Activated gamma-delta T cell (primary cell): ENCODE measurements at places on chromosomes 6 and 20.

GRCh38 chr6:128413291-128413690 is 107.1 kb downstream of the PTPRK start:
- DNase-seq = no peak

GRCh38 chr6:137334884-137335283 is 115.7 kb upstream of the IFNGR1 start:
- DNase-seq = no peak

DNA sequence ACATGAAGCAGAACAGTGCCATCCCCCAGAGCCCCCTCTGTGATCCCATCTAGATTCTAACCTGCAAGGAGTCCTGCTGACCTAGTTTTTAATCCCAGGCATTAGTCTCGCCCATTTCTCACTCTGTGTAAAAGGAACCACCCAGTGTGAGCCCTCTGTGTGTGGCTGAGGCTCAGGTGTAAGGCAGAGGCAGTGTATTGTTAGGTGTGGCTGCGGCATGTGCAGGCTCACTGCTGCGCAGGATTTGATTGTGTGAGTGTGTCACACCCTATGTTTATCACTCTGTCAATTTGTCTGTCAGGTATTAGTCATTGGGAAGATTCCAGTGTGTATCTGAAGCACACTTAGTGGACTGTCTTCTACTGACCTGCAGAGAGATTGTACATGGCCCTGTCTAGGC is 13.7 kb upstream of the CST8 start:
- no peak for DNase-seq

DNA sequence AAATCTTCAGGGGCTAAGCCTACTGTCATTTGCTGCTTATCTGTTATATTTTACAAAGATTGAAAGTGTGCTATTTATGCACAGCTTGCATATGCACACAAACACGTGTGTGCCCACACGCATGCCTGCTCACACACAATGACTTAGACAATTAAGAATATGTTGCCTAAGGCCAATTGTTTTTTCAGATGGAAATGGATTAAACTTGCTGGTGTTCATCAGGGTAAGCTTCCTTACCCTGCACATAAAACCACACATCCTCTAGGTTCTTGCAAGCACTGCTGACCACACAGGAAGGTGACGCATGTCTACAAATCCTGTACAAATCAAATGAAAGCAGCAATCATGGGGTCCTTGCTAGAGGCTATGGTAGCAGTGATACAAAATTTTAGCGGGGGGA is 58.4 kb downstream of the GJA10 start:
- no peak for DNase-seq

GRCh38 chr20:55070001-55070400 is 594.6 kb downstream of the DOK5 start:
- no peak for DNase-seq

DNA sequence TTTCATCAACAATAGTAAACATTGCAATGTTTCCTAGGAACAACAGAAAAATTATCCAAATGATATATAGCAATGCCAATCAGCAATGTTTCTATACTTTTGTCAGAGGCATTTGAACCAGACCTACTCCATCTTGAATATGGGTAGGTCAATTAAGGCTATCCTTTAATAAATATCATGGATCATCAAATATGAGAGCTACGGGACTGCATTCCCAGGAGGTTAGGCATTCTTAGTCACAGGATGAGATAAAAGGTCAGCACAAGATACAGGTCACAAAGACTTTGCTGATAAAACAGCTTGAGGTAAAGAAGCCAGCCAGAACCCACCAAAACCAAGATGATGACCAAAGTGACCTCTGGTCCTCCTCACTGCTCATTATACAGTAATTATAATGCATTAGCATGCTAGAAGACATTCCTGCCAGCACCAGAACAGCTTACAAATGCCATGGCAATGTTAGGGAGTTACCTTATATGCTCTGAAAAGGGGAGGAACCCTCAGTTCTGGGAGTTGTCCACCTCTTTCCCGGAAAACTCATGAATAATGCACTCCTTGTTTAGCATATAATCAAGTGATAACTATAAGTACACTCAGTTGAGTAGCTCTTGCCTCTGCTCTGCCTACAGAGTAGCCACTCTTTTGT is 8.6 kb upstream of the SERPINB6 start:
- DNase-seq = no peak

GRCh38 chr6:145254649-145255401 is 480.5 kb downstream of the EPM2A start:
- DNase-seq = no peak

GRCh38 chr6:31087494-31088089 is 24.8 kb downstream of the C6orf15 start:
- DNase-seq = no peak

GRCh38 chr6:74074645-74075044 is 378.6 kb downstream of the CD109 start:
- DNase-seq = no peak

DNA sequence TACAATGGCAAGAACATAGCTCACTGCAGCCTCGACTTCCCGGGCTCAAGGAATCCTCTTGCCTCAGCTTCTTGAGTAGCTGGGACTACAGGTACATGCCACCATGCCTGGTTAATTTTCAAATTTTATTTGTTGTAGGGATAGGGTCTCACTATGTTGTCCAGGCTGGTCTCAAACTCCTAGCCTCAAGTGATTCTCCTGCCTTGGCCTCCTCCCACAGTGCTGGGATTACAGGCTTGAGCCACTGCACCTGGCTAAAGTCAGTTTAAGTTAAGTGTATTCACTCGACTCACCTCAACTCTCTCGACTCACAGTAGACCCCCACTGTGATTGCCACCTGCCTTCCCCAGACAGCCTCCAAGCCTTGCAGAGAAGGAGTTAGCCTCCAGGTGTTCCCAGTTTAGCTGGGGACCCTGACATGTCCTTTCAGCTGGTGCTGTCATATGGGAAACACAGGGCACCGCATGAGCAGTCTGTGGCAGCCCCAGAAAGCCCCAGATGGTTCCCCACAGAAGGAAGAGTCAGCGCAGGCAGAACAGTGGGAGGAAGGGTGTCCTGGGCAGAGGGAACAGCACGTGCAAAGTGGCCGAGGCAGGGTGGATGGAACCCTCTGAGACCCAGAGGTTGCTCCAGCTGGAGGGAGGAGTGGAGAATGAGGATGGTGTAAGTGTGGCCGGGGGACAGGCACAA is 40.4 kb downstream of the CEBPB start:
- DNase-seq = no peak

DNA sequence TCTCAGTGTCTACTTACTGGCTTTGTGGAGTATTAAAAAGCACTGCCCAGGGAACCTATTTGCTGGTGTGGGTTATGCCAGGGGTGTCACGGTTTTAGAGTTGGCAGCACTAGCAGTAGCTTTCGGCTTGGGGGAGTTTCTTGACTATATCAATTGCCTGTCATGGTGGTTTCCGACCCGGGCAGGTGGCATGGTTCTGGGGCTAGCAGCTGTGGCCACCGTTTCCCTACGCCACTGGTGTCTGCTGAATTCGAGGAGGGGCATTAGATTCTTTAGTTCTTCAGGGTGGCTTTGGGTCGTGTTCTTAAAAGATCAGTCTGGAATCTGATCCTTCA is 55.6 kb upstream of the FOXC1 start:
- DNase-seq = no peak

- DNase-seq = no peak
Measured at GRCh38 chr6:166412911-166413384, 30.2 kb upstream of the MPC1 start.

GRCh38 chr6:69974193-69974592 is 107.8 kb downstream of the COL19A1 start:
- DNase-seq = no peak

GRCh38 chr20:47262008-47262364 is 94.5 kb downstream of the ZMYND8 start:
- no peak for DNase-seq

GRCh38 chr6:11869672-11870340 is 91.2 kb upstream of the ADTRP start:
- no peak for DNase-seq

DNA sequence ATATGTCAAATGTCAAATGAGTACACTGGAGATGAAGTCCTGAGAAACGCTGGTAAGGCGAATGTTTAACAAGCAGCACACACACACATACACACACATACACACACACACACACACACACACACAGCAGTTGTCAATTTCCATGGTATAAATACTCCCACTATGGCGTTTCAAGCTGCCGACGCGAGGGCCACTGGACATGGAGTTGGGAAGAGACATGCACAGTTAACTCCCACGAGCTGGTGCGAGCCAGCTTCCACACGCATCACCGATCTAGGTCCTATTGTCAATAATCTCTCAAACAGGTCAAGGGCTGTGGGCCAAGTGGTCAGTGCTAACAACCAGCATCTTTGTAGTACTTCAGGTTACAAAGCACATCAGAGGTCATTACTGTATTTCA is 58.9 kb downstream of the TRERF1 start:
- DNase-seq = no peak

GRCh38 chr6:157741948-157742556 is 81.0 kb upstream of the SNX9 start:
- DNase-seq = no peak

DNA sequence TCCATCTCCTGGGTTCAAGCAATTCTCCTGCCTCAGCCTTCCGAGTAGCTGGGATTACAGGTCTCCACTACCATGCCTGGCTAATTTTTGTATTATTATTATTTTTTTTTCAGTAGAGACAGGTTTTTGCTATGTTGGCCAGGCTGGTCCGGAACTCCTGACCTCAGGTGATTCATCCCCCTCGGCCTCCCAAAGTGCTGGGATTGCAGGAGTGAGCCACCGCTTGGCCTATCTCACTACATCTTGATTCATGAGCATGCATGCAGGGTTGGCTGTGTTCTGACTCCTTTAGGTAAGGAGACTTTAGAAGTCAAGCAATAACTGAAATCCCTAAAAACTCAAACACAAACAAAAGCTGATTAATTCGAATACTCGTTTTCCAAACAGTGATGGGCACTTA is 80.9 kb downstream of the GJA1 start:
- no peak for DNase-seq

- no peak for DNase-seq
Measured at GRCh38 chr6:76631622-76632021, 559.2 kb upstream of the IMPG1 start.

GRCh38 chr20:62266340-62266739 is 28.0 kb downstream of the OSBPL2 start:
- DNase-seq = no peak

DNA sequence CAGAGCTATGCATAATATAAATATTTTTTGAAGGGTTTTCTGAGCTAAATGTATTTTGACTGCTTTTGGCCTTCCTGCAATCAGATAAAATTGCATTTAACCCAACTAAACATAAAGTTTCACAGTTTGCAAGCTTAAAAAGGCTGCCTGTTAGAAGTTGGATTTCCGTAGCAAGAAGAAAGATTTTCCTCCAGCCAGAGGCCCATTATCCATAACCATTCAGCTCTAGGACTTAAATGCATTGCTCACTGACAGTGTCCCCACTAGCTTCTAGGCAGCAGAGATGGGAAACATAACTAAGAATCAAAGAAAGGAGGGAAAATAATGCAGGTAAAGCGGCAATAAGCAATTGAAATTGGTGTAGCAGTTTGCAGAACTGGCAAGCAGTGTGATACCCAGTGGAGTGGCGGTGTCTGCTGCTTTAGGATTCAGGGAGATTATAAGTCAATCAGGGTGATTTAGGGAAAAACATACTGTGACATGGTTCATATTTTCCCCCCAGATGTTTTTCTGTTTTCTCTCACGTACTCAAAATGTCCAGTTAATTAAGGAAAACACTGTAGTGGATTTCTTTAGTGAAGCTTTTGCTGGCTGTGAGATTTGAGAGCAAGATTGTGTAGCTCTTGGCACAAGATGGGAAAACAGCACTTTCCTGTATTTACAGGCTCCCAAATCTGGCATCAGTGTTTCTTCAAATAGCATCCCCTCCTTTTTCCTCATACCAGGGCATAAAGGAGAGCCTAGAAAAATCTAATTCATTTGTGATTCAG is 69.1 kb downstream of the CTNNBL1 start:
- no peak for DNase-seq

- DNase-seq = no peak
Measured at GRCh38 chr6:90703336-90703735, 116.5 kb upstream of the MAP3K7 start.

GRCh38 chr6:88855541-88856147 is 107.8 kb downstream of the RNGTT start:
- no peak for DNase-seq

- DNase-seq = no peak
Measured at GRCh38 chr6:15025446-15025845, 220.4 kb upstream of the JARID2 start.

- no peak for DNase-seq
Measured at GRCh38 chr6:10184371-10185227, 230.3 kb downstream of the TFAP2A start.

GRCh38 chr6:128278836-128279235 is 241.6 kb downstream of the PTPRK start:
- DNase-seq = no peak

DNA sequence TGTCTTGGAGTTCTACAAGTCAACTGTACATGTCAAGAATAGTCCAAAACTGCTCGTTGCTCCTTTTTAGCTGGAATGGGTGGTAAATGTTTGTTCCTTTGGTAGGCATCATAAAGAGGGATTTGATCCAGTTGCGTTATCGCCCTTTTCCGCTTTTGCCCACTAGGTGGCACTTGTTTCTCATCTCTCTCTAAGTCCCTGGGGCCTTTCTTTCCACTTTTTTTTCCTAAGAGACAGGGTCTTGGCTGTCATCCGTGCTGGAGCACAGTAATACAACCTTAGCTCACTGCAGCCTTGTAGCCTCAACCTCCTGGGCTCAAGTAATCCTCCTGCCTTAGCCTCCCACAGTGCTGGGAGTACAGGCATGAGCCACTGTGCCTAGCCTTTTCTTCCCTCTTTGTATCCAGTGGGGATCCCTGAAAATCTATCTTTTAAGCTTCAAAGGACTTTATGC is 20.7 kb downstream of the GTPBP2 start:
- DNase-seq = no peak

DNA sequence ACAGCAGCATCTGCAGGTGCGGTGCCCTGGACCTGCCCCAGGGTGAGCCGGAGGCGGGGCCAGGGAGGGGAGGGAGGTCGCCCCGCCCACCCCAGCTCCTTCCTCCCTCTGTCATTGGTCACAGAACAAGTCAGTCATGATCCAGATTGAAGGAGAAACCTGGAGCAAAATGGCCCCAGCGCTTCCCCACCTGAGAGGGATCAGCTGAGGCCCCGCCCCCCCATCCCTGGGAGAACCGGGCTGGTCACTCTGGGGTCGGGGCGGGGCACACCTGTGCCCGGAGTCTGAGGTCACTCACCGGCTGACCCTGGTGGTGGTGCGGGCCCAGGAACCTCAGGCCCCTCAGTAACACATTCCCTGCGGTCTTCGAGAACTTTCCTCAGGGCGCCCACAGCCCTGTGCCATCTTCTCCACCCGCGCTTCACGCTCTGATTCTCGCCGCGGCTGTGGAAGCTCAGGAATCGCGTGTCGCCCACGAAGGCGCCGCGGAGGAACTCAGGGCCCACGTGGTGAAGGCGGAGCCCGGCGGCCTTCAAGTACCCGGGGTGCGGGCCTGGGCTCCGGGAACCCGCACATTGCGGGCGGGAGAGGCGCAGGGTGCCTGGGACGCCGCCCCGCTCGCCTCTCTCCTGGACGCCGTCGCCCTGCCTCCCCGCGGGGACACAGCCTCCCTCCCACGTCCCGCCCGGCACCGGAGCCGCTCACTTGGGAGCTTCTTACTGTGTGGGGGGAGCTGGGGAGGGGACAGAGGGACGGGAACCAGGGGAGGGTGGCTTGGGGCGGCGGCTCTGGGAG is 36.4 kb upstream of the HLA-C start:
- DNase-seq = peak; percentile 28

- no peak for DNase-seq
Measured at GRCh38 chr6:80214436-80215022, 108.1 kb downstream of the BCKDHB start.
